RPMI8226 (cell line): ENCODE measurements at places on chromosomes 7 and 10.

DNA sequence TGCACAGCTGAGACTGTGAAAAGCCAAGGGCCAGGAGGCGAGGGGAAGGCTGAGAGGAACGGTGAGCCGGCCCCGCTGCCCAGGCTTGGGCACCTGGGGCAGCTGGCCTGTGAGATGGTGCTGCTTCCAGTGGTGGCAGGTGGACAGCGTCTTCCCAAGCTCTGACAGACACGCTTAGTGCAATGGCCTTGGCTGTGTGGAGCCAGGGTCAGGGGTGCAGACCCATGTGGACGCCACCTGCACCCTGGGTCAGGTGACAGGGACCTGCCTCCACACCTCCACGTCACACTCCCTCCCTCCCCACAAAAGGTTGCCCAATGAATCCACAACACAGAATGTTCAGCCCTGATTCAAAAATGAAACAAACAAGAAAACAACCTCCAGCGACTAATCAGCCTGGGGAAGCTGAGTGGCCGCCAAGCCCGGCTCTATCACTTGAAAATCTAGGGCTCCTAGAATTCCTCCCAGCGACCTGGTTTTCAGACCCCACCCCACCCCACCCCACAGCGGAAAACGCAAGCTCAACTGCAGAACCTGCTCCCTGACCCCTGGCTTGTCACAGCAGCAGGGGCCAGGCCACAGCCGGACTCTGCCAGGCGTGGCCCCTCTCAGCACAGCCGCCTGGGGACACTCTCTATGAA lies 54.3 kb downstream of the PRKAG2 start:
- DNase-seq, result no peak

GRCh38 chr10:127921075-127921752 lies 14.3 kb downstream of the PTPRE start:
- DNase-seq, result no peak

DNA sequence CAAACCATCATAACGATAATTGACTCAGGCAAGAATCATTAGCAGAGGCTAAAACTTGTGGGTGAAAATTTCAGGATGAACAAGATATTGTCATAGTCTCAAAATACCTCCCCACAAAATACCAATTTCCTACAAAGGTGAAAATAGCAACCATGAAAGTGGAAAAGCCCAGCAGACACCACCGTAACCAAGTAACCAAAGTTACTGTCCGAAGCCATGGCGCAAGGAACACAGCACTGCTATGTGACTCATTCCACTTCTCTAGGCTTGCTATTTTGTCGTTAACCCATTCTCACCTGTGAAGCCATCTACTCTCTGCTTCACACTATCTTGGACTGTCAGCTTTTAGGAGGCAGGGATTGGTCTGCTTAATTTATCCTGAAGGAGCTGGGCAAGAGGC lies 113.8 kb upstream of the CACUL1 start:
- DNase-seq, result no peak

DNA sequence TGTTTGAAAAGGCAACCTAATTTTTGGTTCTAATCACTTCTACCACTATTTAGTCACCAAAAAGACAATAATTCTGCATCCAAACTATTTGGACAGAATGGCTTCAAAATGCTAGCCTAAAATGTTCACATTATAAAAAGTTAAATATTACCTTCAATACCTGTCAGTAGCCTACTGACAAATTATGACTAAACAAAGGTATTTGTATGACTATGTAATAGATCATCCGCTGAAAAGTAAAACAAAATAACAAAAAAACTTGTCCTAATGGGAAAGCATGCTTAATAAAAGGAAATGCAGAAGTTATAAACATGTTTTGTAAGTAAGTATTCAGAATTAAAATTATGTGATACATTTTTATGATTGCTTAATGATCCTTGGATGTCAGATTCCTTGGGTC lies 36.6 kb downstream of the CD36 start:
- no peak for DNase-seq

- DNase-seq, result no peak
Observed at GRCh38 chr7:151792636-151793035, 84.3 kb downstream of the PRKAG2 start.

DNA sequence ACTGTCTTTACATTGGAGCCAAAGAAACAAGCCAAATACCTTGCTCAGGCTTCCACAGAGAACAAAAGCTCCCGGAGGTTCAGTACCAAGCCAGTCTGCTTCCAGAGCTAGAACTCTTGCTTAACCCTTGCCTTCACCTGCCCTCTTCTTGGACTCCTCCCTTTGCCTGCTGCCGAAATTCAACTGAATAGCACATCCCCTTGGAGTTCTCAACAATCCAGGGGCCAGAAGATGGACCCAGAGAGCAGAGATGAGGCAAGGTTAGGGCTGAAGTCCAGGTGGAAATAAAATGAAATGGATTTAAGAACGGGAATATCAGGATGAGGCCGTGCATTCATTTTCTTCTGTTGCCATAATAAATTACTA lies 876 bp upstream of the PIK3AP1 start:
- DNase-seq, result no peak

DNA sequence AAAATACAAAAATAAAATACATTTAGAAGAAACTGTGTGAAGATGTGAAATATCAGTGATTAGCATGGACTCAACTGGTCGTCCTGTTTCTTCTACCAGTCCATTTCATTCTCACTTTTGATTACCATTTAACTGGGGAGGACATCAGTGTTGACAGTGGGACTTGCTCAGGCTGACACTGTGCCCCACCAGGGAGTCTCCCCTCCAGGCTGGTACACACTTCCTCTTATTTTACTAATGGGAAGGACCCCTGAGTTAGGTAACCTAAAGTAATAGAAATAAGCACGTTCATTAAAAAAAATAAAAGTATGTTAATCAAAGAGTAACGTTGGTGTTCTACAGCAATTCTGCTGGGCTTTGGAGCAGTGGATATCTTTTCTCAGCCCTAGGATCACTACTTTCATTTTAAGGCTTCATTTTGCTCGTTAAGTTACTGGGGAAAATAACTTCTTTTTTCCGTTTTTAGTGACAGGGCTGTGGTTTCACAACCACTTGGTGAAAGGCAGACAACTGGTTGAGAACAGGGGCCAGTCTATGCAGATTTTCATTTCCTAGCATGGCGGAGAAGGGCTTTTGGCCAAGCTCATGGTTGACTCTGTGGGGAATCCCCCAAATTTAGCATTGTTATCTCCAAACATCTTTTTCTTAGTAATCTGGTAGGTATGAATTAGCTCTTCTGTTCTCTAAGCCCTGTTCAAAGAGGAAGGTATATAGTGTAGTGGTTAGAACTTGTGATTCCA lies 2.1 kb downstream of the SNX10 start:
- DNase-seq, result peak; percentile 10

DNA sequence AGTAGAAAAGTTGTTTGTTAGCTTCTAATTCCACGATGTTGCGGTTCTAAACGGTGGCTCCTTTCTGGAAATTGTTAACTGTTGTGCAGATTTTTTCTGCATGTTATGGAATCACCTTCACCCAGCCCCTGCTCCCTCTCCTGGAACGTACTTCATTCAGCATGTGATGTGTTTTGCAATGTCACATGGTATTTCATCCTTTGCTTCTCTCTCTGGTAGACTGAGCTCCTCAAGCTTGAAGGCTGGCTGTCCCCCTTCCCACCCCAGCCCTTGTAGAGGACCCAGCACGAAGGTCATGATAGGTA lies 4.4 kb downstream of the PPP2R2D start:
- no peak for DNase-seq

DNA sequence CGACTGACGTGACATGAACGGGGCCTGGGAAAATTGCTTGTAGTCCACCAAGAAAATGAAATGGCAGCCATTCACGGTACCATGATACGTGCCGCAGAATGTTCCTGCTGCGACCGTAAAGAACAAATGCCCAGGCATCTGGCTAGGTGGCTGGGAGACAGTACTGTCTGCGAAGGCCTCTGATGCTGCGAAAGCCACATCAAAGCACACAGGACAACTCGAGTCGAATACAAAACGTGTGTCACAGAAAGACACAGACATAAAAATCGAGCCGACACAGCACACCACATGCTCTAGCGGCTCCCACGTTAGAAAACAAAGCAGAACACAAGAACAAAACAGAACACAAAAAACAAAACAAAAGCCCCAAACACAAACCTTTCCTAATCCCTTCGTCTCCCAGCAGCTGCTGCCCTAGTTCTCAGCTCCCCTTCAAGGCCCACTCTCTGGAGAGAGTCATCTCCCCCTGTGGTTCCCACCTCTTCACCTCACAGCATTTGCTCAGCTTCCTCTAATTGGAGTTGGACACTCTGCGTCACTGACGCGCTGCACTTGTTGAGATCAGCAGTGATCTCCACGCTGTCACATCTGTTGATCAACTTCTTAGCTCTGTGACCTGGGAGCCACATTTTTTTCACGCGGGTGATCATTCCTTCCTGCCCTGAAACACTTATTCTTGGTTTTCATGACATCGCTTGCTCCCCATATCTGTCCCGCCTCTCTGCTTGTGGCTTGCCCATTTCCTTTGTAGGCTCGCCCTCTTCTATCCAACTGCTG lies 112.2 kb downstream of the CLEC2L start:
- DNase-seq, result no peak

- no peak for DNase-seq
Observed at GRCh38 chr10:50991456-50992355, 82.6 kb upstream of the PRKG1 start.

DNA sequence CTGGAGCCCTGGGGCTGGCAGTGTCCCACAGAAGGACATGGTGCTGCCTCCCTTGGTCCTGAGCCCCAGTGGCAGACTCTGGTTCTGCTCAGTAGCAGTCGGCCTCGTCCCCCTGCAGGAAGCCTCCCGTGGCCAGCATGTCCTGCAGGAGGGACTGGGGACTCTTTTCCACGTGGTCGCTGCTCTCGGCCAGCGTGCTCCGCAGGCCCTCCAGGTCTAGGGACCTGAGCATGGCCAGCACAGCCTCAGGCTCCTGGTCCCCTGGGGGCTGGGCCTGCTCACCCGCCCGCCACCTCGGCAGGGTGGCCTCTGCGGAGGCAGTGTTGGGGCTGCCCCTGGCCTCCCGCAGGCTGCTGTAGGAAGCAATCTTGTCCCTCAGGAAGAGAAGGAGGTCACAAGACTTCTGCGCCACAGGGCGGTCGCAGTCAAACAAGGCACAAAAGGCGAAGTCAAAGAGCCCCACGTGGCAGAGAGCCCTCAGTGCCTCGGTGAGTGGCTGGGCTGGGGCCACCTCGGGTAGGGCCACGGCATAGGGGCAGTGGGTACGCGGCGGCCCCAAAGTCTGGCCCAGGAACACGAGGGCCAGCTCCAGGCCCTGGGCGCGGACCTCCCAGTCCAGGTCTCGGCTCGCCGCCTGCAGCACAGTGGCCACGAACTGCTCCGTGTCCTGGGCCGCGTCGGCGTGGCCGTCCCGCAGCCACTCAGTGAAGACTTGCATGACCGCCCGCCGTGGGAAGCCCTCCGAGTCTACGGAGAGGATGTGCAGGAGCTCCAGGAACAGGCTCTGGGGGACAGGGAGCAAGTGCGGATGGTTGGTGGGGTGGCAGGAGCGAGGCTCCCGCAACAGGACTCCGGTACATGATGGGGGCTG lies 17.1 kb downstream of the BRAT1 start:
- DNase-seq, result no peak

DNA sequence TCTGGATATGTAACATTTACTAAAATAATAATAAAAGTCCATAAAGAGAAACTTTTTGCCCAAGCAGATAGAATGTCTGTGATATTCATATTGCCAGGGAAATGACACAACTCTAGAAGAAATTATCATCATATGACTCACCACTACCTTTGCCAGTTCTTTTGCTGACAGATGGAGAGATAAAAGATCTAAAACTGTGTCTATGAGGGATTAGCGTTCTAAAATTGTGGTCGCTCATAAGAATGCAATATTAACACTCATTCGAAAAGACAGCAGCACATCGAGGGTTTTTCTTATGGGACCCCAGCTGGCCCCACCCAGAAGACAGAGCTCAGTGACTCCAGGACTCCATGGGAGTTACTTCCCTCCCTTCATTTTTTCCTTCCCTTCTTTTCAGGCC lies 16.6 kb upstream of the LANCL2 start:
- no peak for DNase-seq

GRCh38 chr7:12425311-12425710 lies 21.6 kb upstream of the VWDE start:
- no peak for DNase-seq

DNA sequence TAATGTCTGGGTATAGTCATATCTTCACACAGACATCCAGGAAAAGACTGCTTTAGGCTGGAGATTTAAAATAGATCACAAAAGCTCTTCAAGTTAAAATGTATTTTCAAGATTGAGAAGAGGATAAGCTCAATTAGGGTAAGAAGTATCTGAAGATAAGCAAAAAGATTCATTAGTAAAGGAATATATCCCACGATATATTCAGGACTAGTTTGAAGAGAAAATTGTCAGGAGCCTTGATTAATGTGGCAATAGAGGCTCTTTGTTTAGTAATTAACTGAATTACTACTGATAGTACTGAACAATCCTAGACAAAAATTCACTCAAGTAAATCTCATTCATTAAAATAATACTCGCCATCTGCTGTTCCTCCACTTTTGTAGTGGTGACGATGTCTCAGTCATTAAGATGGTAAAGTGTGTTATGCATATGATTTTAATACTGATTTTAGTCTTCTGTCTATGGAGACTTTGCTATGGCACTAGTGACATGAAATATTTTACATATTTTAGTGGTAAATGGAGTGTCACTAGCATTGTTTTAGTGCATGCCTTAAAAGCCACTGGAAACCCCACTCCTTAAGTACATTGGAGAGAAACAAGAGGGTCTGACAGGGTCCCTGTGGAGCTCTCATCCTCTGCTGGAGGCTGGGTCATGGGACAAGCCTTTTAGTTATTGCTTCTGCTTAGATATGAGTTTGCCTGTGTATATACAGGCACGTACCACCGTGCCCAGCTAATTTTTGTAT lies 32.8 kb downstream of the INPP5F start:
- no peak for DNase-seq

DNA sequence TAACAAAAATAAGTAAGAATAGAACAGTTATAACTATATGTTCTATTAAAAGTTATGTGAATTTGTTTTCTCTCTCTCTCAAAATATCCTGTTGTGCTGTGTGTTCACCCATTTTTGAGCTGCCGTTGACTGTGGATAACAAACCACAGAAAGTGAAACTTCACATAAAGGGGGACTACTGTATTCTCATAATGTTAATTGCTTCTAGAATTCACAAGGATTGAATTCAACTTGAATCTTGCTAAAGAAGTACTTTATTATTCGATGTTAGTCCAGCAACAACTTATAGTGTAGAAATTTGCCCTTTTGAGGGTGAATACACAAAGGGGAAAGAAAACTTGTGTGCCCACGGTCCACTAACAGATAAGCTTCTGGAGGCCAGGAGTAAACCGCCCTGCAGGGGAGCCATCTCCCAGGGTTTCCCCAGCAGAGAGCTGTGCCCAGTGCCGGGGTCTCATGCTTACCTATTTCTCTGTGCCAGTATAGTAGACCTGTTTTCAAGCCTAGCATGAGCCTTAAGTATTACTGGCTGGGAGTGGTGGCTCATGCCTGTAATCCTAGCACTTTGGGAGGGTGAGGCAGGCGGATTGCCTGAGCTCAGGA lies 87.1 kb downstream of the KAT6B start:
- no peak for DNase-seq
